ENCODE measurements at places on chromosomes 2 and 18.

GRCh38 chr2:59312029-59312428 is 1070.9 kb upstream of the FANCL start:
- DNase-seq: no peak

DNA sequence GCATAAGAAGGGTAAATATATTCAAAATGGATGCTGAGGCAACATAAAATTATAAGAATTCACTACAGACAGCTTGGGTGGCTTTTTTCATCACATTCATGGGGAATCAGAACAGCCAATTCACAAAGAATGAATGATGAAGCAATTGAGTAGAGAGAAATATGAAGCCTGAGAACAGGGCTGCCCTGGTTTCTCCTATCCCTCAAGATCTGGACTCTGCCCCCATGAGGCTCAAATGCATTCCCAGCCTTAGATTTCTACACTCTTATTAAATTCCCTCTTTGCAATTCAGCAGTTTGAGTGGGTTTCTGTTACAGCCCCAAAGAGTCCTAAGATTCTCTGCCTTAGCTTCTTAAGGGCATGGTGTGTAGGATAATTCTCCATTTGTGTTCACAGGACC is 172.5 kb downstream of the MAIP1 start:
- DNase-seq: no peak

DNA sequence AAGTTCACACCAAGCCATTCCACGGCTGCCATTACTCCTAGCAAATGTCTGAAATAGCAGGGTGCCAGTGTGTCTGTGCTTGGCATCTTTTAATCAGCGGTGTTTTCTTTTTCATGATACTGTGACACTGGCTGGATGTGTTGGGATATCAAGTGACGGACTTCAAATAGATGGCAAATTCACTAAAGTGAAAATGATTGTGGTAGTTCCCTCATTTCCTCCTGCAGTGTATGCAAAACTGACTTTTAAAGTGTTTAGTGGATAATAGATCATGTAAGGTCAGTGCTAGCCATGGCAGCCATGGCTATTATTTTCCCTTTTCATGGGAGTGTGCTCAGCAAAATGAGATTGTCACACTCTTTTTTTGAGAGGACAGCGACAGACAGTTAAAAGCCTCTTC is 261.5 kb upstream of the SIX3 start:
- DNase-seq: no peak

DNA sequence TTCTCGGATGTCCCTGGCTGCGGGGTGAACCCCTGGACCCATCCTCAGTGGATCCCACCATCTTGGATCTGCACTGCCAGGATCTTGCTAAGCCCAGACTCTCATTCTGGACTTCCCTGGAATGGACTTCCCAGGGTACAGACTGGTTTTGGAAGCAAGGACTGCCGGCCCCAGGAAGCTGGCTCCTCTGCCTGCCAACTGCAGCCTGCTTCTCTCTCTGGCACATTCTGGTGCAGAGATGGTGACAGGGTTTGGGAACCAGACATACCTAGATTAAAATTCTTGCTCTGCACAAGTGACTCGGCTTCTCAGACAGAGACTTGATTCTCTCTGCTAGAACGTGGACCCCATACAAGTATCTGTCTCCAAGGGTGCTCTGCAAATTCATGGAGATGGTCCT is 29.4 kb downstream of the ACKR3 start:
- no peak for DNase-seq

- DNase-seq: no peak
Measured at GRCh38 chr2:134301928-134302260, 48.0 kb downstream of the MGAT5 start.

- no peak for DNase-seq
Measured at GRCh38 chr2:96330407-96330806, 5.2 kb upstream of the NCAPH start.

DNA sequence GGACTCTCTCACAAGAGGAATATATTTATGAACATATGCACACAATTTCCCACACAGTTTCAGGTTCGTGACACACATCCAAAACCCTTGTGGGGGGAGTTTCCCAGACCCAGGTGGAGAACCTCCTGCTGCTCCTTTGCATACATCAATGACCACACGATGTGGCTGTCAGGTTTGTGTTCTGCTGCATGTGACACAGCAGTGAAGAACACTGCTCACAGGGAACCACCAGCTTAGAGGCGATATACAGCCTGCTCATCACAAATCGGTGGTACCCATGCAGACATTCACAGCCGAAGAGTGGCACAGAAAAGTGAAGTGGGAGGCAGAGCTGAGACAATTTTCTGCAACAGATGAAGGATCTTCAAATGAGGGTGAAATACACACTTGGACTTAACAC is 175.6 kb upstream of the ZFP36L2 start:
- DNase-seq: no peak

GRCh38 chr2:147100406-147101035 is 744.3 kb upstream of the ACVR2A start:
- DNase-seq: no peak

DNA sequence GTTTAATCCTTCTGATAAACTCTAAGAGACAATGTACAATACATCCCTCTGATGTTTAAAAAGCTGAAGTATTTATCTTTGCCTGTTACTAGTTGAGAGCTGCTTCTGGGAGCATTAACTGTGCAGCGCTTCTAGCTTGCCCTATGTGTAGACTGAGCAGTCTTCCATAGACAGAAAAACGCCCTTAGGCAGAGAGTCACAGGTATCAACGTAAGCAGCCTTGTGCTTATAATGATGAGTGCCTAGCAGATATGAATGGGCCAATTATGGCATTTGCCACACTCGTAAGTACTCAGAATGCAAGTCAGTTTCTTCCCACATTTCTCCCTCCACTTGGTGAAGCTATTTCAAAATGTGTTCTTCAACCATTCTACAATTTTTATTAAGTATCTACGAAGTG is 731.1 kb upstream of the SLC8A1 start:
- no peak for DNase-seq

DNA sequence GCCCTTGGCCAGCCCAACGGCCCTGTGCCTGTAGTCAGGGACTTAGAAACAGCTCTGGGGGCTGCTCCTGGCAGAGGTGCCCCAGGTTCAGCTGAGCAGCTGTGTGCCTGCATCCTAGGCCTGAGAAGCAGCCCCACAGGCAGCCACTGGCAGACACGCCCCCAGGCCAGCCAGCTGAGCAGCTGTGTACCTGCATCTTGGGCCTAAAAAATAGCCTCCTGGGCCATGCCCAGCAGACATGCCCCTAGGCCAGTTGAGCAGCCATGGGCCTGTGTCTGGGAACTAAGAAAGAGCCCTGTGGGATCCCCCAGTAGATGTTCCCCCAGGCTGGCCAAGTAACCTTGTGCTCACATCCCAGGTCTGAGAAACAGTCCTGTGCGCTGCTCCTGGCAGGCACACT is 64.0 kb downstream of the TBR1 start:
- DNase-seq: no peak

- DNase-seq: no peak
Measured at GRCh38 chr2:170335351-170335750, 157.4 kb downstream of the MYO3B start.

Measured in stimulated activated CD8-positive, alpha-beta memory T cell treated with anti-CD3 and anti-CD28 coated beads, Interleukin-15, amount 100 ng/mL, for 24 hours (primary cell).